T47D (cell line): ENCODE measurements at places on chromosomes 6 and 20.
A peak's percentile ranks its signal among the peaks of the same experiment; 100 is the strongest.

GRCh38 chr6:44002593-44003344, 124.5 kb downstream of the MRPL14 start:
- no peak for DNase-seq

DNA sequence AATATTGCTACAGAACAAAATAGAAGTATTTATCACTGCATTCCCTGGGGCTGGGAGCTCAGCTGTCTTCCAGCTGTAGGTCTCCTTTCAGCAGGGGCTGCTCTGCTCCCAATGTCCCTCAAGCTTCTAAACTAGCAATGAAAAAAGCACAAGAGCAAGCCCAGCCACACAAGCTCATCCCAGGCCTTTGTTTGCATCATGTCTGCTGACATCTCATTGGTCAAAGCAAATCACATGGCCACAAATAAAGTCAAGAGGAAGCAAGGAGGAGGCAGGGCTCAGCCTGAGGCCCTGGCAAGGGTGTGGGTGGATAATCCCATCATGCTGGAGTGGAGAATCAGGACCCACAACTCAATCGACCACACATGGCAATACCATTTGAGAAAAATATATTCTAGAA, 2.2 kb upstream of the BFSP1 start:
- peak; percentile 87 for DNase-seq

DNA sequence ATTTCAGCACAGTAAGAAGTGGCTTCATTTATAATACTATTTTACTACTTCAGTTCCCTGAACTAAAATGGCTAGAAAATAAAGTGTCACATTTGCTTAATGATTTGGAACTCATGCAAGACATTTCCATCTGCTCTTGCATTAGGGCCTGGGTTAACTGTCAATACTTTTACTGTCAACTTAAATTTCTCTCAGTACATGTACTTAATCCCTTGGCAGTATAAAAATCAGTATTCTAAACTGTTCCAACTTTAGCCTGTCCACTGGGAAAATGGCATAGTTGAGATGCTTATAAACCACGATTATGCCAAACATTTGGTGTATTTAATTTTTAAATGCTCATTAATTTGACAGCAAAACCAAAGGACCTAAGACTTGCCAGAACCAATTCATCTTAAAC, 154.5 kb downstream of the ASCC3 start:
- DNase-seq, result no peak

- no peak for DNase-seq
Measured at GRCh38 chr20:57743450-57744095, 33.8 kb upstream of the PMEPA1 start.

DNA sequence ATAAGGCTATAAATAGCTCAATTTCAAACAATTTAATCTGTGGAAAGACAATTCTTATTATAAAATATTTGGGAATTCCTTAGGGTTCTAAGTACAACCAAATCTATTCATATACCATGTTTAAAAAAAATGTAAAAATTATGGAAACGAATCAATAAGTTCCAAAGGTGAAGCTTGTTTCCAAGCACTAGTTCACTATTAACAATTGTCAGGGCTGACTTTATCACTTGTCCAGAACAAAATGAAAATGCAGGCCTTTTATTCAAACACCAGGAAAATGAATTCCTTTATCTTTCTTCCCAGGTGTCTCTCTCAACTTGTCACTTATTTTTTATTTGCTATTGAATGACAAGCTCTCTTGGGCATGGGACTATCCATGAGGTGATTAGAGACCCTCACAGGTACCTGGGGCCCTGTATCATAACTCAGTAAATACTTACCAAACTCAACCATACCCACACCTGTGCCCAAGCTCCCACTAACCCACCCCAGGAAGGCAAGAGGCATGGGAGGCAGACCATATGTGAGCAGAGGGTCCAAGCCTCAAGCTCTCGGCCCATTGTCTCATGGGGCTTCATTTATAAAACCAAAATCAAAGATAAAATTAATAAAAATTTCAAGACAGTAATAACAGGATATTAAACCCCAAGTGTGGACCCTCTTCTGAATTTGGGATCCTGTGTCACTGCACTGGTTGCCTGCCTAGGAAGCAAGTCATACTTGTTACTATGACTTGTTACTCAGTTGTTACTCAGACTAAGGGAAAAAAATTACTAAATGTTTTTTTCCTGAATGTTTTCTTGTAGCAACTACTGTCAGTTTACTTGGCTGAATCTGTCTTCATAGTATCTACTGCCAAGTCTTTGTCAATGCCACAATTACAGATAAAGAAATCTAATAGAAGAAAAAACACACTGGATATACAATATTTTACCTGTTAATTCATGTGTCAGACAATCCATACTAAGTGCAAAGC, 54.7 kb downstream of the PTPRK start:
- DNase-seq, result no peak

GRCh38 chr20:60206259-60206658, 248.0 kb downstream of the CDH26 start:
- peak; percentile 25 for DNase-seq

DNA sequence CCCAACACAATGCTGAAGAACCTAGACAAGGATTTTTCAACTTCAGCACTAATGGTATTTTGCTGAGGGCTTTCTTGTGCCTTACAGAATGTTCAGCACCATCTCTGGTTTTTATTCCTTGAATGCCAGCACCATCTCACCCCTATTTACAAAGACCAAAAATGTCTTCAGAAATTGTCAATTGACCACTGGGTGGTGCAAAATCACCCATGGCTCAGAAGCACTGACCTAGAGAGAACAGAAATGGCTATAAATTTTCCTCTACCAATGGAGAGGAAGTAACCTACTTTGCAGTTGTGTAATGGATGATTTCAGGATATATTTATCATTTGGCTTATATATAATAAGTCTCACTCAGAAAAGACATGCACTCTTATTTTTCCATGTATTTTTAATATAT, 431.0 kb upstream of the IRAK1BP1 start:
- DNase-seq, result peak; percentile 53

DNA sequence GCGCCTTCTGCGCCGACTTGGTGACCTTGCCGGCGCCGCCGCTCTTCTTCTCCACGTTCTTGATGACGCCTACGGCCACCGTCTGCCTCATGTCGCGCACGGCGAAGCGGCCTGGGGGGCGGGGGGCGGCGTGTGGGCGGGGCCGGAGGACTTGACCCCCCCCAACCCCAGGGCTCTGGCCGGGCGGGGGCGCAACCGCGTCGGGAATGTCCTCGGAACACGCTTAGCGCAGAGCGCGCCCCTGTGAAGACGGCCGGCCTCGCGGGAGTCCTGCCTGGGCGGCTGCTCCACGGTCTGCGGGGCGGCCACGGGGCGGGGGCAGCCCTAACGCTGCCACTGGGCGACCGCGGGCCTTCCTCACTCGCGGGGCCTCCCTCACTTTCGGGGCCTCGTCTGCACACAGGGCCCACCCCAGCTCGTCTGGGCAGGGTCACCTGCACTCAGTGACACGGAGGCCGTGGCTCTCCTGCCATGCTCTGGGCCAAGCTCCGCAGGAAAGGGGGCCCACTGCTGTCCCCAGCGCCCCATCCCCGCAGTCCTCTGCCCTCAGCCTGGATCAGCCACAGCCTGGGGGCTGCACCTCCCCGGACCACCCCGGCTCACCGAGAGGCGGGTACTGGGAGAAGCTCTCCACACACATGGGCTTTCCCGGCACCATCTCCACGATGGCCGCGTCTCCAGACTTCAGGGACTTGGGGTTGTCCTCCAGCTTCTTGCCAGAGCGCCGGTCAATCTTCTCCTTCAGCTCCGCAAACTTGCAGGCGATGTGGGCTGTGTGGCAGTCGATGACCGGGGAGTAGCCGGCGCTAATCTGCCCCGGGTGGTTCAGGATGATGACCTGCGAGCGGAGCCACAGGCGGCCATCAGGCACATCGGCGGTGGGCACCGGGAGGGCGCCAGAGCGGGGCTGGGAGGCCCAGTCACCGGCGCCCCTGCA, 10.3 kb downstream of the EEF1A2 start:
- DNase-seq, result no peak

DNA sequence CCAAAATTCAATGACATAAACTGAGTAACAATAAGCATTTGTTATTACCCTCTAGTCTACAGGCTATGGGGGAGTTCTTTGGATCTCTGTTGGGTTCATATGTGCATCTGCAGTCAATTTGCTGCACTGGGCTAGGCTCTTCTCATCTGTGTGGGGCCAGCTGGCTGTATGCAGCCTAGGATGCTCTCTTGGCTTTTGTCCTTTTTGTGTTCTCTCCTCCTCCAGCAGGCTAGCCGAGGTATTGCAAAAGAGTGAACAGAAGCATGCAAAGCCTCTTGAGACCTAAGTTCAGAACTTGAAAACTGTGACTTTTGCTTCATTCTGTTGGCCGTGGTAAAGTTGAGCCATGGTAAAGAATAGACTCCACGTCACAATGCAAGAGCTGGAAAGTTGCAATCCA, 62.8 kb upstream of the FOXO3 start:
- DNase-seq, result peak; percentile 66

GRCh38 chr20:4883051-4883450, 118.3 kb downstream of the SLC23A2 start:
- no peak for DNase-seq

DNA sequence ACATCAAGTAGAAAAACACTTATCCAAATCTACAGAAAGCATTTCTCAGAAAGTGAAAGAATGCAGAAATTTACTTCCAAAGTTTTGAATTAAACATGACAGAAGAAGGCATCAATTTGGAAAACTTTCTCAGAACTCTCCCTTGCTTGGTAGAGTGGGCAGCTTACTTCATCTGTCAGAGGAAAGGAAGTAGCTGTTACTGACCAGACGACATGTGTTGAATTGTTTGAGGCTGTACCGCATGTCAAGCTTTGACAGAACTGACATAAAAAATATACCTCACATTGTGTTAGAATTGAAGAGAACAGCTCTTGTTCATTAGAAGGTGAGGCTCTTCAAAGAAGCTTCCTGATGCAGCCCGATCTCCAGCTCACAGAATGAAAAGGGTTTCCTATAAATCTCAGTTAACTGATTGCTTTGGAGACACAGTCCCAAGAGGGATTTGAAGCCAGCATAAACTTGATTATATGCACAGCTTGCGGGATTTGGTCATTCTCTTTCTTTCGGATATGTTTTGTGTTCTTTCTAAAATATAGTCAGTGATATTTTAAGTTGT, 190.7 kb downstream of the PLCB1 start:
- no peak for DNase-seq

DNA sequence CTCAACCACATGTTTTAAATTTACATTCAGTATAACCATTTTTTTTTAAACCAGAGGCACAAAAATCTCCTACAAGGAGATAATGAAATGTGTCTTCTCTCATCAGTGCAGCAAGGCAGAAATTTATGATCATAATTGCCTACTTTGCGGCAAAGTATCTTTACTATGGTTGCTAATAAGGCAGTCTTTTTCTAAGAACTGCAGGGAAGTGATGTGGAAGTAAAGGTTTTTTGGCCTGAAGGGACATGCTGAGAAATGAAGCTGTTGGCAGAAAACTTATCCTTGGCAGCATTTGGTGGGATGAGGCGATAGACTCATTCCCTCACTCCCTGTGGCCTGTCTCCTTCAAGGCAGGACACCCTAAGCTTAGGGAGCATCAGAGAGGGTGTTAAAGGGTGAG, 48.7 kb downstream of the SCGN start:
- no peak for DNase-seq

DNA sequence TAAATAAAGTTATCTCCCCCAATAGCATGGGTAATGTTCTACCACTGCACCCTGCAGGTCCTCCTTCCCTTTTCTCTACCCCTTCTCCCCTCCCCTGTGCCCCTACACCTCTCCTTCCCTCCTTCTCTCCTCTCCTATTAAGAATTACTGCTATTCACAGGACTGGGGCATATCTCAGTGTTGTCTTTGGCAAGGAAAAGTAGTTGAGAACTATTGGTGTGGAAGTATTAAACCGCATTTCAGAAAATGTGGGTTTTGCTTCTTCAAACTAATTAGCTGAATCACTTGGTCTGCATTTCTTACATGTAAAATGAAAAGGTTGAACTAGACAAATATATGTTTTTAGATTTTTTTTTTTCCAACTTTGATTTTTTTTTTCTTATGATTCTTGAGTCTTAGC, 296.3 kb downstream of the CDKAL1 start:
- no peak for DNase-seq

DNA sequence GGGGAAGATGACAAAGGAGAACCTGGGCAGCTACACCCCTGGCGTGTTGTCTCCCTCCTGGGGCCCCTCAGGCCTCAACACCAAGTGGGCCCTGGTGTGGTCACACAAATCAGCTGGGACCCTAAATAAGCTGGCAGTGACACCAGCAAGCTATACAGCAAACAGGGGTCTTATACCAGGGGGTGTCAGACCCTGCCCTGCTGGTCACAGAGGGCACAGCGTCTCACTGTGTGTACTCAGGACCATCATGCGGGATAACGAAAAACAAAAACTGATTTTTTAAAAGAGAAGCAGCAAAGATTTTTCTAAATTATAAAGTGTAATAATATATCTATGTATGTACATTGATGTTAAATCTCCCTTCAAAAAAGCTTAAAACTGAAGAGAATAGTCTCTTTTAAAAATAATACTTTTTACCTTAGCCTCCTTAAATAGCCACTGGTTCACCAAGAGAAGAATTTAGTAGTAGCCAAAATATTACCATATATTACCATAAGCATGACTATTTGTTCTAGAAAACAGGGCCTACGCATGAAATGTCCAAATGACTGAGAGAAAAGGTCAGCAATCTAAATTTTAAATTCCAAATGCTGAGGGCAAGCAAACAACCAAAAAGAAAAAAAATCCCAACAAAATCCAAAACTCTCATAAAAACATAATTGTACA, 220.4 kb downstream of the KIF16B start:
- DNase-seq, result no peak
